ENCODE measurements at places on chromosomes 3 and 15.

DNA sequence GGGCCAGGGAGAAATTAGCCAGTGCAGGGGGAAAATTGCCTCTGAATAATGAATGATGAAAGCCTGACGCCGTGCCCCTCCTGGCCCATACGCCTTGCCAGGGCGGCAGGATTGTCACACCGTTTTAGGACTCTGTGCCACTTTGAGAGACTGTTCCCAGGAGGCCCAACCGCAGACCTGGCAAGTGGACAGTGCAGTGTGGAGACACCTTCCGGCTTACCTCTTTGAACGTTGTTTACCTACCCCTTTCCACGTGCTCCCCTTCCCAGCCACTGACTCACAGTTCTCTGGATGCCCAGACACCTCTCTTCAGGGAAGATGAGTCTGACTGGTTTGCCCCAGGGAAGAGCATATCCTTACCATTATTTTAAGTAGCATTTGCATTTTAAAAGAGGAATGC lies 84.0 kb upstream of the PXYLP1 start:
- no peak for DNase-seq

DNA sequence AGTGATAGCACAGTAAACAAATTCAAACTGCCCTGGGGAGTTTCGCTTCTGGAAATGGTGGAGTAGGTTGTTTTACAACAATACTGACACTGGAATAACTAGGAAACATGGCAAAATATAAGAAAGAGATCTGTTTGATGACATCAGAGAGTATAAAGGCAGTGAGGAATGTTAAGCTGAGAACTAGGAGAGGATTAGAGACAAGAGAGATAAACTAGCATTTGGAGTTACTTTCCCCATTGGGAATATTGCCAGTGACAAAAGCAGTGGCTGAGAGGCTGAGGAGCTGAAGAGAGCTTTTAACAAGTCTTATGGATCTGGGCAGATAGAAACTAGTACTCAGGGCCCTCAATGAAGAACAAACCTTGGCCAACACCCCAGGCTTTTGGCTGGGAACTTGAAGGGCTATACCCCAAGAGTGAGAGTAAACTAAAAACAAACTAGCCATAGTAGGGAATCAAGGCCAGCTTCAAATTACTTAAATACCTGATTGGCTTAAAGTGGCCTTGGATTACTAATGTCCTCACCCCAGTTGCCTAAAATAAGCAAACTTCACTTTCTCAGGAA lies 280.4 kb downstream of the KLF13 start:
- no peak for DNase-seq

DNA sequence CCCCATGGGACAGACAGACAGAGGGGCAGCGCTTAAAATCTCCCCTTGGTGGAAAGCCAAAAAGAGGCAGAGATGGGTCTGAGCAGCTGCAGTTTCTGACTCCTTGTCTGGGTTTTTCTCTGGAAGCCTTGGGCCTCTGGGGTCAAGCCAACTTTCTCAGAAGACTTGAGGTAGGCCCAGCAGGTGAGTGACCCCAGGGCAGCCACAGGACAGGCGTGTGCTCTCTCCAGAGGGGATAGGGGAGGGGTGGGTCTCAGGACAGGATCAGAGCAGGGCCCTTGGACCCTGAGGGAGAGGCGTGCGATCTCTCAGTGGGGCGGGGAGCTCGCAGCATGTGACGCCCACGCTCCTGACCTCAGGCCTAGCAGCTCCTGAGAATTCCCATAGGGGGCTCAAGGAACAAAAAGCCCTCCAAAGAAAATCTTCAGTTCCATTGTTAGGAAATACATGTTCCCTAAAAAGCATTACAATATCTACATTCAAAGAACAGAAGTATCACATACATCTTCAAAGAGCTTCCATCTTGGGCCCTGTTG lies 34.6 kb upstream of the DUSP7 start:
- no peak for DNase-seq

- no peak for DNase-seq
Observed at GRCh38 chr3:130820976-130821375, 72.9 kb upstream of the ATP2C1 start.

- no peak for DNase-seq
Observed at GRCh38 chr3:78736863-78737262, 1030.9 kb downstream of the ROBO1 start.

DNA sequence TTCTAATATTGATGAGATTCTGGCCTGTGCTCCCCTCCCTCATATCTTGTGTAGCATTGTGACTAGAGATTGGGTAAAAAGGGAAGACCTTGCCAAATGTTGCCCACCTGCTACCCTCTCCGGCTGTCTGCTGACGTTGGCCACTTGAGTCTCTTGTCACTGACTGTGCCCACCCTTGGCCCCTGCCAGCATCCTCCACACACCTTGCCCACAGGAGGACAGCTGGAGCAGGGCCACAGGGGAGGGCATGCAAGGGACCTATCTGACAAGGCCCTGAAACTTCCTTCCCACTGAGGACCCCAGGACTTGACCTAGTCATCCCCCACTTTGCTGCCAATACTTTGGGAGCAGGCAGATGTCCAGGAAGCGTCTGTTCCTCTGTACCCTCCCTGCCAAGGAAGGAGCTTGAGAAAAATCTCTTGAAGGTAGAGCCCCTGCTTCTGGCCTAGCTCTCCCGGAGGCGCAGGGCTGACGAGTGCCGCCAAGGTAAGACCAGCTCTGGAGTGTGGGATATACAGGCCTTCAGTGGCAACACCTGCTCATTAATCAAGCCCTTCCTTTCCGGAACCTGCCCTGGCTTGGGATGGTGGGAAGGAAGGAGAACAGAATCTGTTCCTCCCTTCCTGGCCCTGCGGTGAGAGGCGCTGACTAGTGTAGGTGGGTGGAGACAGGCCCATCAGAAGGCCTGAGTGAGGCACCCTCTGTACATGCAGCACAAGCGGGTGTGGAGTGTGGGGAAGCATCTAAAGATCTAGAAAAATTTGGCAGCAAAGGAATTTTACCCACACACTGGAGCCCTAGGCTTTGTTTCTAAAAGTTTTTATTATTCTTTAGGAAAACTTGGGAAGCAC lies 4.9 kb upstream of the PAK6 start:
- no peak for DNase-seq

GRCh38 chr3:1843111-1843510 lies 255.6 kb upstream of the CNTN4 start:
- DNase-seq: no peak

DNA sequence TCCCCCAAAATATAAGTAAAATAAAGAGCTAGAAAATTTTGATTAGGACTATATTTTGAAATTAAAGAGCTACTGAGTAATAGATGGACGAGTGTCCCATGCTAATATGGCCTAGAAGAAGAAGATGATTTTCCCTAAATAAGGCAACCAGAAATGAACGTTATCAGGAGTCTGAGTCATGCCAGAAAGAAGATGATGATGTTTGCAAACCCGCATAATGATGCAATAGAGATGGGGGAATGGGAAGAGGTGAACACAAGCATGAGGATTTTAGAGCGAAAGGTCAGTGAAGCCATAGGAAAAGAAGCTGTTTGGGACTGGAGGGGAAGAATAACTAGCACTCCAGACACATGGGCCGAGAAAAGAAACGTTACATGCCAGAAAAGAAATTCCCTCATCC lies 71.7 kb downstream of the FGF12 start:
- DNase-seq: no peak

GRCh38 chr3:113751141-113751540 lies 4.3 kb downstream of the ATP6V1A start:
- DNase-seq: no peak

GRCh38 chr3:50599115-50599715 lies 12.4 kb downstream of the CISH start:
- no peak for DNase-seq

DNA sequence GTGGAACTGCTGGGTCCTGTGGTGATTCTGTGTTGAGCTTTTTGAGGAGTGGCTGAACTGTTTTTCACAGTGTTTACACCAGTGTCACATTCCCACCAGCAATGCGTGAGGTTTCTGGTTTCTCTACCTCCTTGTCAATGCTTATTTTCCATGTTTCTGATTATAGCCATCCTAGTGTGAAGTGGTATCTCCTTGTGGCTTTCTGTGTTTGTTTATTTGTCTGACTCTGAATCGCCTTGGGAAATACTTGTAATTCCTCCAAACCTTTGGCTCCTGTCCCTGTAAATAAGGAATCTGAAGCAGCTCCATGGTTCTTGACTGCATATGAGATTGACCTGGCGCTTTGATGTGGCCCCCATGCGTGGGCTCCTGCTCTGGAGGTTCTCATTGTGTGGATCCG lies 20.6 kb downstream of the FAN1 start:
- DNase-seq: no peak

DNA sequence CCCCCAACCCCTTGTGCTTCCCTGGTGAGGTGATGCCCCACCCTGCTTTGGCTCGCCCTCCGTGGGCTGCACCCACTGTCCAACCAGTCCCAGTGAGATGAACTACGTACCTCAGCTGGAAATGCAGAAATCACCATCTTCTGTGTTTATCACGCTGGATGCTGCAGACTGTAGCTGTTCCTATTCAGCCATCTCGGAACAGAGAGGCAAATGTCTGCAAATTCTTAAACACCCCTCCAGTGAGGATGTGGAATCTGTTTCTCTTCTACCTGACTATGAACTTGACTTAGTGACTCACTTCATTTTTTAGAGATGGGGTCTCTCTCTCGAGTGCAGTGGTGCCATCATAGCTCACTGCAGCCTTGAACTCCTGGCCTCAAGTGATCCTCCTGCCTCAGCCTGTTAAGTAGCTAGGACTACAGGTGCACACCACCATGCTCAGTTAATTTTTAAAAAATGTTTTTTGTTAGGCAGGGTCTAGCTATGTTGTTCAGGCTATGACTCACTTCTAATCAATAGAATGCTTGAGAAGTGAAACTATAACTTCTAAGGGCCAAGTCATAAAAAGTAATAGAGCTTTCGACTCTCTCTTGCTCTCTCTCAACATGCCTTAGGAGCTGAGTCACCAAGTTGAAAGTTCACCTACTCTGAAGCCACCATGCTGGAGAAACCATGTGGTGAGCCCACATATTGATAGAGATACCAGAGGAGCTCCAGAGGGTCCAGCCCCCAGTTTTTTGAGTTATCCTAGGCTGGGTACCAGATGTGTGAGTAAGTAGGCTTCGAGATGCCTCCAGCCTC lies 11.5 kb upstream of the PARP14 start:
- DNase-seq: no peak

- DNase-seq: peak; percentile 82
Observed at GRCh38 chr3:23202921-23203707, at the start of gene UBE2E2. UBE2E2 (plus strand) TSS chr3:23203327.

DNA sequence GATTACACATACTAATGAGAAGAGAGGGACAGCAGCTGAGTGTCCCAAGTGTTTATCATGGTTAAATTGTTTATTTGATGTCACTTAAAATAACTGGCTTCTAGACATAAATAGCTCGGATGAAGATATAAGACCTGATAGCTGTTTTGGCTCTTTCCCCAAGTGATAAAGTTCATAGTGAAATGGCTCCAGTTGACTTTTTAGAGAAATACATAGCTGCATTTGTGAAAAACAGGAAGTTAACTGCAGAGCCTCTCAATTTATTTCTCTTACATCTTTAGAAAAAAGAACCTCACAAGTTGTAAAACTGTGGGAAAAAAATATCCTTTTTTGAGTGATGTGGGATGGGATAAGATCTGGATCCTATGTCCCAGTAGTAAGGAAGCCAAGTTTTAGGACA lies 332.9 kb upstream of the RASGRP1 start:
- DNase-seq: no peak

- no peak for DNase-seq
Observed at GRCh38 chr3:3639078-3639477, 160.2 kb upstream of the LRRN1 start.

GRCh38 chr3:184777566-184778356 lies 34.2 kb upstream of the VPS8 start:
- peak; percentile 57 for DNase-seq

- no peak for DNase-seq
Observed at GRCh38 chr15:68504681-68505170, 72.8 kb upstream of the ITGA11 start.

DNA sequence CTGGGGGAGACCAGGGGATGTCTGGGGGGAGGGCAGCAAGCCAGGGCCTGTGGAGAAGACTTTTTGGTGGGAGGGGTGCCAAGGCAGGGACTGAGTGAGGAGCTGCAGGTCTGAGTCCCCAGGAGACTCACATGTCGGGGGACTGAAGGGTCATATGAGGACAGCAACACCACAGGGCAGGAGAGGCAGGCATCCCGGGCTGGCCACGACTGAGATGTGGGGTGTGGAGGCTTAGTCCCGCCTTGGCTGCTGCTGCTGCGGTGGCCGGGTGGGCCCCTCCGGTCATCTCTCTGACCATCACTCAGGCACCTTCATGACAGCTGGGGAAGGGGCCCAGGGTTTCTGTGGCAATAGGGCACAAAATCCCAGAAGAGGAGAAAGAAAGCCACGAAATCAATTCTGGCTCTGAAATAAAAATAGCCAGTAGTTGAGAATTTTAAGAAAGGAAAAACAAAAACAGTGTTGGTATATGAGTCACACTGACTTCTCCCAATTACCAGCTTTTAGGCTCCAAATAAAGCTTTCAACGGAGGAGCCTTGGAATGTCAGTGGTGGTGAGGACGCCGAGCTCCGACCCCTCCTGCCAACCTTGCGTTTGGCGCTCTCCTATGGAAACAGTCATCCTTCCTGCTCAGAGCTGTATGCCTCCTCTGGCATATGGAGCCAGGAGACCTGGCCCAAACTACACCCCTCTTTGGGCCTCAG lies 52.9 kb upstream of the ITGA11 start:
- DNase-seq: no peak

GRCh38 chr3:61664105-61664482 lies 102.7 kb downstream of the PTPRG start:
- no peak for DNase-seq

DNA sequence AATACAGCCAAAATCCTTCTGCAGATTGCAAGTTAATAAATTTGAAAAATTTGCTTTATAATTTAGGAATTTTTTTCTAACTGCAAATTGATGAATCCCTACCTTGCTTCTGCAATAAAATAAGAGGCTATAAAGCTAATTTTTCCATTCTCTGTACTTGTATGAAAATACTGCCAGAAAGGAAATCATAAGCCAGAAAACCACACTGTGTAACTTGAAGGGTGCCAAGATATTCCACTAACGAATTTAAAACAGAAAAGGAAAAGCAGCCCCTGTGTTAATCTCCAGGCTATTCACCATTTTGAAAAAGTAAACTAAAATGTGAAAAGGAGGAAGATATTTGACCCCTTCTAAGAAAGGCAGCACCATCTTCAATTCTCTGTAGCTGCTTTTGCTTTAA lies 557.9 kb upstream of the ZNF385D start:
- DNase-seq: no peak

GRCh38 chr3:72033666-72034428 lies 248.9 kb upstream of the PROK2 start:
- no peak for DNase-seq
